ENCODE measurements at places on chromosomes 3 and 15. TPM values are rescaled to one million over a fixed set of nuclear protein-coding genes. Genes with fewer than 3 reads are reported as not detected.
A peak's percentile ranks its signal among the peaks of the same experiment; 100 is the strongest.

The GP9 gene
- total RNA-seq = 3.0 TPM

- H3K4me1 ChIP-seq = no peaks in the 10 kb centered on the region
- no peaks in the 10 kb centered on the region for H3K36me3 ChIP-seq
- no peak overlapping the region for H3K27ac ChIP-seq
Observed at GRCh38 chr3:121979734-121980449, 42.2 kb downstream of the ILDR1 start.

- no peaks in the 10 kb centered on the region for H3K36me3 ChIP-seq
- H3K4me3 ChIP-seq = no peak overlapping the region
- DNase-seq = peak; percentile 34
- H3K27ac ChIP-seq = no peak overlapping the region
Observed at GRCh38 chr3:196793246-196793645, 53.6 kb downstream of the PAK2 start.

GRCh38 chr15:50150851-50151250 is 31.1 kb upstream of the SLC27A2 start:
- H3K27me3 ChIP-seq = no peaks in the 10 kb centered on the region
- no peak overlapping the region for H3K4me3 ChIP-seq
- no peaks in the 10 kb centered on the region for H3K4me1 ChIP-seq
- H3K36me3 ChIP-seq = no peaks in the 10 kb centered on the region

DNA sequence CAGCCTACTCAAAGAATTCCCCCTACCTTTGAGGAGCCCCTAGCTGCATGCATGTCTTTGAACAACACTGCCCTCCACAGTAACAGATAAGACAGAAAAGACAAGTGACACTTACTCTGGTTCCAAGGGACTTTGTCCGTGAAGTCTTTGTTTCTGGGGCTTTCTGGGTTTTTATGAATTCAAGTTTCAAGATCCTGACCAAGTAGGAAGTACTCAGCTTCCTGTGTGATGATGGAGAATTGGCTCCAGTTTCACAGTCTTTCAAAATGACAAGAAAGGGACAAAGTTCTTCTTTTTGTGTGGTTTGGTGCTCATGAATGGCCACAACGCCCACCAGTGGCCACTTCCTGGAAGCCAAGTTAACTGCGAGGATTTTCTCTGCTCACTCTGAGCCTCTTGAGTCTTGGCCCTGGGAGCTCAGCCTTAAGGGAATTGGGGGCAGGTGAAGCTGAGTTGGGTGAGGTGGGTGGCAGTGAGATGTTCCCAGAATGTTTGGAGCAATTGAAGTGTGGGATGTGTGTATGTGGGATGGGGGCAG is at the start of gene CCR1:
TSS of gene CCR1 (minus strand) at position 147 of the 538 bp plus-strand sequence. CDS start 4,000 bp downstream, outside the sequence.
- H3K4me3 ChIP-seq = no peak within 1 kb of the TSS
- peak; percentile 85 for DNase-seq
- peaks cover 5% of the 10 kb centered on the region for H3K36me3 ChIP-seq
- peak within 1 kb of the TSS; percentile 73 for H3K27ac ChIP-seq
